ENCODE measurements at places on chromosomes 6 and 20.

- no peak for DNase-seq
Measured at GRCh38 chr6:119183457-119183856, 105.0 kb upstream of the FAM184A start.

DNA sequence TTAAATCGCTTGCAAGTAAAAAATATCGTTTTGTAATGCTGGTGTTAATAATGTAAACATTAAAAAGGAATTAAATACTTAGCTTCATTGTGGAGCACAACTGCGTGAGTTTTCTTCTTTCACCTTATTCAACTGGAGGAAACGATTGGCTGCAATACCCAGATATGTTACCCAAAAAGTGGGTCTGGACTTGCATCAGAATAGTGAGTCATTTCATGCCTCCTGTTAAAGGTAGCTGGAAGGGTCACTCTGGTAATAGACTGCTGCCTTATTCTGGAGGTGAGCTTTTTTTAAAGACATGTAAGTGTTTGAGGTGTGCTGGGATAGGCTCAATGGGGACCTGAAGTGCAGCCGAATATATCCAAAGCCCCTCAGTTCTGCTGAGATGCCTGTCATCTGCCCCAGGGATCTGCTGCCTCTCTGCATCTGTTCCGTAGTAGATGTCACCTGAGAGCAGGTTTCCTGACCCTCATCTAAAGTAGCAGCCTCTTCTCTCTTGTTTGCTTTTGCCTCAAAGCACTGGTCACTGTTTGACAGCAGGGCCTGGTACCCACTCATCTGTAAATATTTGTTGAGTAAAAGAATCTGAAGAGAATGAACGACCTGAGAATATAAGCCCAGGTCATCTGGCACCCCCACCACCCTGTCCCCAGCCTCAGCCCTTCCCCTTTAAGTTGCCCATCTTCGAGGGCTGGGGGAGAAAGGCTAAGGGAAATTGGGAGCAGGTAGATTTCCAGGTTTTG lies 5.6 kb upstream of the UQCC2 start:
- no peak for DNase-seq

DNA sequence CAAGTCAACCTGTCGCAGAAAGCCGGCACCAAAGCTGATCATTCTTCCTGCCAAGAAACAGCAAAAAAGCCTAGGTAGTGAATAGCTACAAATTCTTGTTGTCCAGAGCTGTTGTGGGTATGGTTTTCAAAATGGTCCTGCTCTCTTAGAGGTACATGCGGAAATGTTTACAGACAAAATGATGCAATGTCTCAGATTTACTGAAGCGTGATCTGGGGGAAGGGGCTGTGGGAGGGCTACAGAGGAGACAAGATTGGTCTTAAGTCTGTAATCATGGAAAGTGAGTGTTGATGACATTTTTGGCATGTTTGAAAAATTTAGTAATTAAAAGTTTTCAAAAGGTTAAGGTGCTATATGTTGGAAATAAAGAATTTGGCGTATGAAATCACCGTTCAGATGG lies 6.2 kb downstream of the NTSR1 start:
- no peak for DNase-seq

- no peak for DNase-seq
Measured at GRCh38 chr6:134979142-134979541, 29.2 kb upstream of the ALDH8A1 start.

DNA sequence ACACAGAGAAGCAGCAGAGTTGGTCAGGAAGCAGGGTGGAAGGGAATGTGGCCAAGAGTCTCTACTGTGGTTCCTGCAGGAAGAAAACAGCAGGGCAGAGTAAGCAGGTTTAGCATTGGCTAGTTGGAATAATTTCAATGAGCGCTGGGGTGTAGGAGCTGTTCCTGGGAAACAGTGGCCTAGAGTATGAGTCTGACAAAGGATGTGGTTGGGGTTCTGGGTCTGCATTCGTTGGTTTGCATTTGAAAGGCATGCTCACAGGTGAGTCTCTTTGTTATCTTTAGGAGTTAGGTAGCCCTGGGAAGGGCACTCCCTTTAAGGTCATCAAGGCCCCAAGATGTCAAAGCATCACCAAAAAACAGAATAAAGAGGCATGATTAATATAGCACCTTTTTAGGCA lies 911.6 kb upstream of the SLC35B3 start:
- no peak for DNase-seq

DNA sequence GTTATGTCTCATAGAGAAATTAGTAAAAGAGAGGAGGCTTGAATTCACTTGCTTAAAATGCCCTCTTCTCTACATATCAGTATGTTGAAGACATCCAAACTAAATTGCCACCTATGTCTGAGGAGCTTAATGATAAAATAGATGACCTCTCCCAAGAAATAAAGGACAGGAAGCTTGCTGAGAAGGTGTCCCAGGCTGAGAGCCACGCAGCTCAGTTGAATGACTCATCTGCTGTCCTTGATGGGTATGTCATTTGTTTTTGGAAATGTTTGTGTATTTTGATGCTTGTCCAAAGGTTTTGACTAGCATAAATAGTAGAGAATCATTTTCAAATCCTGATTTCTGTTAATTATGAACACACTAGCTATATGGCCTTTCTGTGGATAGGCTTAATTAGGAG lies 307.7 kb downstream of the ARHGAP18 start:
- no peak for DNase-seq

DNA sequence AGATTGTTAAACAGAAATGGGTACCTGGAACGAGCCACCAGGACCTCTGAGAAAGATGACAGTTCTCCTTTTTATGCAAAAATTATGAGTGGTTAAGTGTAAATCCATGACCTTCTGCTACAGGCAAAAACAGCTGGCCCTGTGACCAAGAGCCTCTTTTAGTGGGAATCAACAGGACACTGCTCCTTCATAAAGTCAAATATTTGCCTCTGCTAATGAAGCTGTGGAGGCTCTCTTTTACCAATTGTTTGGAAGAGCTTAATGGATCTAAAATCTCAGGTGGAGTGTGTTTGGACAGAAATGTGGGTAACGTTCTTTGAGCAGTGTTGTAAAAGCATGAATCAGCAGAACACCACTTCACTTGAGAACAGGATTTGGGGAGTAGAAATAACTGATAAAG lies 117.5 kb upstream of the PCSK2 start:
- DNase-seq, result no peak

- no peak for DNase-seq
Measured at GRCh38 chr20:54980103-54980960, 504.9 kb downstream of the DOK5 start.

GRCh38 chr6:41200296-41200900 lies 551 bp downstream of the TREML2 start:
- DNase-seq, result peak; percentile 96

DNA sequence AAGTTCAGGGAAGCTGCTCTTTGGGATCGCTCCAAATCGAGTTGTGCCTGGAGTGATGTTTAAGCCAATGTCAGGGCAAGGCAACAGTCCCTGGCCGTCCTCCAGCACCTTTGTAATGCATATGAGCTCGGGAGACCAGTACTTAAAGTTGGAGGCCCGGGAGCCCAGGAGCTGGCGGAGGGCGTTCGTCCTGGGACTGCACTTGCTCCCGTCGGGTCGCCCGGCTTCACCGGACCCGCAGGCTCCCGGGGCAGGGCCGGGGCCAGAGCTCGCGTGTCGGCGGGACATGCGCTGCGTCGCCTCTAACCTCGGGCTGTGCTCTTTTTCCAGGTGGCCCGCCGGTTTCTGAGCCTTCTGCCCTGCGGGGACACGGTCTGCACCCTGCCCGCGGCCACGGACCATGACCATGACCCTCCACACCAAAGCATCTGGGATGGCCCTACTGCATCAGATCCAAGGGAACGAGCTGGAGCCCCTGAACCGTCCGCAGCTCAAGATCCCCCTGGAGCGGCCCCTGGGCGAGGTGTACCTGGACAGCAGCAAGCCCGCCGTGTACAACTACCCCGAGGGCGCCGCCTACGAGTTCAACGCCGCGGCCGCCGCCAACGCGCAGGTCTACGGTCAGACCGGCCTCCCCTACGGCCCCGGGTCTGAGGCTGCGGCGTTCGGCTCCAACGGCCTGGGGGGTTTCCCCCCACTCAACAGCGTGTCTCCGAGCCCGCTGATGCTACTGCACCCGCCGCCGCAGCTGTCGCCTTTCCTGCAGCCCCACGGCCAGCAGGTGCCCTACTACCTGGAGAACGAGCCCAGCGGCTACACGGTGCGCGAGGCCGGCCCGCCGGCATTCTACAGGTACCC lies at the start of gene ESR1:
Gene ESR1, plus strand, starts transcription at position 170 of the 858 bp plus-strand sequence. Its CDS starts 231 bp downstream, at position 401.
- no peak for DNase-seq

GRCh38 chr20:62498874-62499273 lies 23.1 kb upstream of the GATA5 start:
- no peak for DNase-seq

- DNase-seq, result no peak
Measured at GRCh38 chr6:82363428-82364086, at the start of gene TPBG. Gene TPBG (plus strand): TSS chr6:82363817. CDS start chr6:82364962, 1,145 bp downstream.

- DNase-seq, result no peak
Measured at GRCh38 chr6:5587648-5588047, 326.3 kb downstream of the FARS2 start.

DNA sequence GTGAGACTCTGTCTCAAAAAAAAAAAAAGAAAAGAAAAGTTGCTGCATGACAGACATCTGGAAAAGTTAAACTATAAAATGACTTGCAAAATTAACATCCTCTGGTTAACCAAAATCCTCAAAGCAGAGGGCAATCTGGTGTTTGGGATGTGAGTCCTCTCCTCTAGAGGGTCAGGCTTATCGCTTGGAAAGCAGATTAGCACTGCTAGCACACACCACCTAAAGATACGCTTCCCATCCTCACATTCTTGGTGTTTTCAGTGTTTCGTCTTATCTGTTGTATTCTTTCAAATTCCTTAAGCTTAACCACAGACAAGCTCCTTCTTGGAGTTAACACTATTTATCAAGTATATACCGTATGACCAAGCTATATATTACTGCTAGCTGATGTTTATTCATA lies 198.0 kb downstream of the SOX4 start:
- no peak for DNase-seq

GRCh38 chr20:54290636-54291035 lies 82.7 kb downstream of the PFDN4 start:
- no peak for DNase-seq

- no peak for DNase-seq
Measured at GRCh38 chr20:63172726-63173125, 43.2 kb downstream of the YTHDF1 start.

GRCh38 chr20:38258545-38259215 lies 1.9 kb downstream of the KIAA1755 start:
- no peak for DNase-seq

DNA sequence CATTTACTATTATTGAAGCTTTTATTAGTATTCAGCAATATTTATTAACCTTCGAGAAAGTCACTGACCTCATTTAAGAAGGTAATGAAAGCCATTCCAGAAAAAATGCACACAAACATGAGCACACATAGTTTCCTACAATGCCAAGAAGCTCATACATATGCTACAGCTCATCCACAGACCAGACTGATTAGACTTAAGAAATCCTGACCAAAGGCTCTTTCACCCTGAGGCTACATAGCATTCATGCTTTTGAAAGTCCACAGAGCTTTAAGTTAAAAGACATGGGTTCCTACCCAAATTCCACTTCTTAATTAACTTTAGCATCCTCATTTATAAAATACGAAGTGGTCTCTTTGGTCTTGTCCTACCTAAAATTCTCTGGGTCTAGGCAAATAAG lies 430.4 kb downstream of the TBC1D32 start:
- DNase-seq, result no peak

DNA sequence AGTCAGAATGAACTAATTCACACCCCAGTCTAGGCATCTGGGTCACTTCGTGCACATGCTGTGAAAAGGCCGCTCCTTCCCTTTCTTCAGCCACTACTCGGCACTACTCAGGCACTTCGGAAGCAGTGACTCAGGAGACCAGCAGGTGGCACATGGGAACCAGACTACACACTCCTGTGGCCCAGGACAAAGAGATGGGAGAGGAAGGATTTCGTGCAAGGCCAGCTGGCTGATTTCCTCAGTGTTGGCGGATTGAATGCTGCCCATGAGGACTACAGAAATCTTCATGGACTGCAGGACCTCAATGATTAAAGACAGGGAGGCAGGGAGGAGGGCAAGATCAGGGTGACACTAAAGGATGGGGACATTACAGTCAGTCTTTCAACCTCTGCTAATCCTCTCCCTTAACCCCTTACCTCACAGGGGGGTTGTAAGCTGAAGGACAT lies 117.8 kb upstream of the SPACA1 start:
- DNase-seq, result peak; percentile 72

GRCh38 chr6:36345681-36346466 lies 9.2 kb upstream of the BNIP5 start:
- DNase-seq, result no peak

DNA sequence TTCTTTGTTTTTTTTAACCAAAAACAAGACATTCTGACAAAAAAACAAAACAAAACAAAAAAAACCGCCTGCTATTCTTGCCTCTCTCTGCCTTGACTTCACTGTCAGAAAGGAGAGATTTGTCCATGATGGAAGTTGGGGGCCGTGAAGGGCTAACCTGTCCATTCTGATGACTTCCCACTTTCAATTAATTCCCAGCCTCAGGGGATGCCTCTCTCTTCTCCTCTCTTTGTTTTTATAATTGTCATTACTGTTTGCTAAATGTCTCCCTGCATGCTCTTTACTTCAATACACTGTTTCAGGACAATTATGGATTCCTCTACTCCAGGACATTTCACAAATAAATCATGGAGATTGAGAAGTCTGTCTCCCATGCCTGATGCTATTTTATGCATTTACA lies 130.5 kb upstream of the CNR1 start:
- DNase-seq, result no peak

DNA sequence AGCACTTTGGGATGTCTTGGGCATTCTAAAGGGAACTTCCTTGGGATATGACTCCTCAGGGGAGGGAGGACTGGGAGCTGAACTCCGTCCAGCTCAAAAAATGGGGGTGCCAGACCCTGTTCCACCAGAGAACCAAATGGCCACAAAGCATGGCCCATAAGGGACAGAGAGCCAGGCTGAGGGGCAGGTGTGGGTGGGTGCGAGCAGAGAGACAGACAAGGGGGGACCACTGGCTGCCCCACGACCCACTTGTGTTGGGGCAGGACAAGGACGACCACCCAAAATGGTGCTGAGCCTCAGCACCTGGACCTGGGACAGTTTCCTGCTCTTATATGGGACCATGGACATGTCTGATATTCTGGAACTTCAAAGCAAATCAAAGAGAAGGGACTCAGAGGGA lies 148.2 kb upstream of the MLN start:
- DNase-seq, result no peak

DNA sequence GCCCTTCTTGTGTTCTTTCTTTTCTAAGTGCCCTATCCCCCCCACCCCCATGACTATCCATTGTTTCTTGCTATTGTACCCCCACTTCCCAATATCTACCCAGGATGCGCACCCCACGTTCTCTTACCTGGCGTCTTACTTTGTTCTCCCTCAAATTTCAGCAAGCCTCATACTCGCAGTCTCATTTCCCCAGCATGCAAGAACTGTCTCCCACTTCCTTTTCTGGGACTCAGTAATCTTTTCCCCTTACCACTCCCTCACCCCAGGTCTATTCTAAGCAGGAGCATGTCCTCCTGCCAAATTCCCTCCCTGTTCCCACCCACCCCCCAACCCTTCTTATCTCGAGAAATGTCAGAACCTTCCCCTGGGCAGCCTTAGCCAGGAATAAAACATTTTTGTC lies 1.7 kb upstream of the EHMT2 start:
- peak; percentile 20 for DNase-seq
